MM.1S (cell line): ENCODE measurements at places on chromosomes 2 and 18.

DNA sequence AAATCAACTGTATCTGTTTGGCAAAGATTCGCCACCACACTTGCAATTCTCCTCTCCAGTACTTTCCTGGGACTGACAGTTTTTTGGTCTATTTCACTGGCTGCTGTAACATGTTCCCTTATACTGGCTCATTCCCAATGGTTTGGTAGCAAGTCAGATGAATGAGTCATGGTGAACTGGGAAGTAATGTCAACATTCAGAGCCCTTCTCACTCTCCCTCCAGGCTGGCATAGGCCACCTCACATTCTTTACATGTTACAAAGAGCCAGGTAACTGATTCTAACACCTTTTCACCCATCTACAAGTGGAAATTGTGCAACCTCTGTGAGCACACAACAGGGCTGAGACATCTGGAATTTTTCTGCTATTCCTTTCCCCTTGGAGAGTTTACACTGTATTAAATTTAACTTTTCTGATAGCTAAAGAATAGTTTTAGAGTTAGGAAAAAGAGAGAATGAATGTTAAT, 111.3 kb upstream of the TLK1 start:
- no peak for DNase-seq

GRCh38 chr2:9844576-9844975, 1.3 kb downstream of the TAF1B start:
- peak; percentile 59 for DNase-seq

DNA sequence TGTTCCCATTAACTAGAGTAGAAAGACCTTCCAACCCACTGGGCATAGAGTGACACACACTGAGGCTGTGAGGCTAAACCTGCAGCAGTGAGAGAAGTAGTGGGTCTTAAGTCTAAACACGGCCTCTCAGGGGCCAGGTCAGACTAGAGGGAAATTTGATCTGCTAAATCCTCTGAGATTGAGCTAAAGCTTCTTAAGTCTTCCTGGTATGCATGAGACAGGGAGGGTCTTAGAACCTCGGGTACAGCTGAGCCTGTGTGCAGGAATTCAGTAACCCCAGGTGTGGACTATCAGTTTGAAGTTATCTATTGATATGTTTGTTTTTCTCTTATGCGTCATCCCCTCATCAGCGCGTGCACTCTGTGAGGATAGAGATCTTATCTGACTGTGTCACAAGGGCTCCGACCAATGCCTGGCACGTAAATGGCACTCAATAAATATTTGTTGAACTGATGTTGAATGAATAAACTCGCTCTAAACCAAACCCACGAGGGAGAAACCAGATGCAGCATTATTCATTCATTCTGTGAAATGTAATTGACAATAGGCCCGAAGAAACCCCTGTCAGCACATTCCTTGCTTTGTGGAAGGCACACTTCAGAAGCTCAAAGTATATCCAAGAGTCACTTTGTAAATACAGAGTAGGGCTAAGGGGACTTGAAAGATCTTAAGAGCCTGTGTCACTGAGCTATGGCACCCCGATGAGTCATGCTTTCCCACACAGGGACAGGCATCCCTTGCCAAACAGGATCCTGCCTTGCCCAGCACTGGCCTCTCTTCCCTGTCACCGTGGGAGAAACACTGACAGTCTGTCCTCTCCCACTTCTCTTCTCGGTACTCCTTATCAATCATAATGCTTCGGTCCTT, 21.7 kb upstream of the RAB10 start:
- DNase-seq: no peak

GRCh38 chr18:22286585-22286984, 117.2 kb downstream of the GATA6 start:
- DNase-seq: no peak

DNA sequence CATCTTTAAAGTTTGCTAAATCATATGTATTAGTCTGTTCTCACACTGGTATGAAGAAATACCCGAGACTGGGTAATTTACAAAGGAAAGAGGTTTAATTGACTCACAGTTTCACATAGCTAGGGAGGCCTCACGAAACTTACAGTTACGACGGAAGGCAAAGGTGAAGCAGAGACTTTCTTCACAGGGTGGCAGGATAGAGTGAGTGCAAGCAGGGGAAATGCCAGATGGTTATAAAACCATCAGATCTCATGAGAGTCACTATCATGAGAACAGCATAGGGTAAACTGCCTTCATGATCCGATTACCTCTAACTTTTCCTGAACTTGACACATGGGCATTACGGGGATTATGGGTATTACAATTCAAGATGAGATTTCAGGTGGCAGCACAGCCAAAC, 1075.2 kb upstream of the NRXN1 start:
- DNase-seq: no peak
